ENCODE measurements at places on chromosomes 11 and 22. TPM values are rescaled to one million over a fixed set of nuclear protein-coding genes. Genes with fewer than 3 reads are reported as not detected.

IGLL5 gene
- not detected for total RNA-seq

ME3 gene
- 86.1 TPM for total RNA-seq

MS4A2 gene
- not detected for total RNA-seq

PNPLA5 gene
- 0.25 TPM for total RNA-seq

C1QTNF4 gene
- 16.7 TPM for total RNA-seq

MMP12 gene
- not detected for total RNA-seq

CPT1A gene
- total RNA-seq: 8.4 TPM

P2RY6 gene
- total RNA-seq: under 0.01 TPM

ANGPTL5 gene
- total RNA-seq: 0.25 TPM

CPSF7 gene
- 23.4 TPM for total RNA-seq

RAPSN gene
- total RNA-seq: not detected

FIBIN gene
- total RNA-seq: 4.4 TPM

SERPING1 gene
- total RNA-seq: 11.3 TPM

CBLIF gene
- not detected for total RNA-seq

APLNR gene
- 6.4 TPM for total RNA-seq

TBX1 gene
- total RNA-seq: not detected

SLC22A9 gene
- total RNA-seq: under 0.01 TPM

GSTT2B gene
- 0.74 TPM for total RNA-seq

CCDC34 gene
- 8.4 TPM for total RNA-seq

NAALADL1 gene
- 1.5 TPM for total RNA-seq

OR51B5 gene
- 0.74 TPM for total RNA-seq

TREH gene
- not detected for total RNA-seq

GGTLC3 gene
- total RNA-seq: not detected

COPB1 gene
- 107 TPM for total RNA-seq

BTG4 gene
- not detected for total RNA-seq

PLAAT3 gene
- 3.7 TPM for total RNA-seq

OTOG gene
- under 0.01 TPM for total RNA-seq

CABP4 gene
- not detected for total RNA-seq

RIMBP3B gene
- 0.98 TPM for total RNA-seq

CASP5 gene
- not detected for total RNA-seq

PGA3 gene
- total RNA-seq: 0.49 TPM
